ENCODE measurements at places on chromosomes 6 and 20.
A peak's percentile ranks its signal among the peaks of the same experiment; 100 is the strongest.

- no peak for DNase-seq
Observed at GRCh38 chr20:10927011-10927583, 253.3 kb upstream of the JAG1 start.

GRCh38 chr6:110622912-110623578 lies 146.6 kb upstream of the SLC22A16 start:
- no peak for DNase-seq

GRCh38 chr6:158767709-158768108 lies 51.5 kb downstream of the EZR start:
- no peak for DNase-seq

DNA sequence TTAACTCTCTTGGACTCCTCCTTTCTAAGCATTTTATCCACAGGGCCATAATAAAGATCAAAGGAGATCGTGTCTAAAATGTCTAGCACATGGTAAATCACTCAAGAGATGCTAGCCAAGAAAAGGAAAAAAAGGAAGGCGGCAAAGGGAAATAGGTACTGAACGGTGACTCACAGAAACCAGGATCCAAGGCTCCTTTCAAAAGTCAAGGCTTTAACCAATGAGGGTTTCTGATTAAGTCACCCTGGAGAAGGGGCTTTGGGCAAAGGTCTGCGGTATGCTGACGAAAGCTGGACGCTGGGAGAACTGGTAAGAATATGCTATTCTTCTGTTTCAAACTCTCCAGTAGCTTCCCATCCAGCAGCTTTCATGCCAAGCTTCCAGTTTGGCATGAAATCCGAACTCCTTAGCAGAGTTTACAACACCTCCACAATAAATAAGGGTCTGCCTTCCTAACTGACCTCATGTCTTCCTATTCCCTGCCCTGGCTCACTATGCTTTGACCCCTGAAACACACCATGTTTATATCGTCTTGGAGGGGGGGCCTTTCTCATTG lies 1.0 kb downstream of the TOMM34 start:
- no peak for DNase-seq

DNA sequence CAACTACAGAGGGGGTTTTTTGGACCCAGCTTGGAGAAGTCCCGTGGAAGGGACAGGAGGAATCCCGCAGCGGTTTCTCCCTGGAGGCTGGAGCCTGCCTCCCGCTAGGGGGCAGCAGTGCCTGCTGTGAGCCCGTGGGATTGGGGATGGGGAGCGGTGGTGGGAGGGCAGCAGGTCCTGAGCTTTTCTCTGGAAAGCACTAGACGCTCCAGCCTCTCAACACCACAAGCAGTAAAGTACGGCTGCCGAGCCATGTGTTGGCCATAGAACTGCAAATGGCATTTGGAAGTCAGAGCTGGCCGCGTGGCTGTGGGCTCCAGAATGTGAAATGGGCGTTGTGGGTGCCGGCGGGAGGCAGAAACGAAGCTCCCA lies 47.8 kb downstream of the GMPR start:
- DNase-seq, result peak; percentile 77

- DNase-seq, result no peak
Observed at GRCh38 chr6:148934539-148934938, 187.7 kb downstream of the UST start.

- no peak for DNase-seq
Observed at GRCh38 chr6:21826023-21826422, 232.5 kb downstream of the SOX4 start.

DNA sequence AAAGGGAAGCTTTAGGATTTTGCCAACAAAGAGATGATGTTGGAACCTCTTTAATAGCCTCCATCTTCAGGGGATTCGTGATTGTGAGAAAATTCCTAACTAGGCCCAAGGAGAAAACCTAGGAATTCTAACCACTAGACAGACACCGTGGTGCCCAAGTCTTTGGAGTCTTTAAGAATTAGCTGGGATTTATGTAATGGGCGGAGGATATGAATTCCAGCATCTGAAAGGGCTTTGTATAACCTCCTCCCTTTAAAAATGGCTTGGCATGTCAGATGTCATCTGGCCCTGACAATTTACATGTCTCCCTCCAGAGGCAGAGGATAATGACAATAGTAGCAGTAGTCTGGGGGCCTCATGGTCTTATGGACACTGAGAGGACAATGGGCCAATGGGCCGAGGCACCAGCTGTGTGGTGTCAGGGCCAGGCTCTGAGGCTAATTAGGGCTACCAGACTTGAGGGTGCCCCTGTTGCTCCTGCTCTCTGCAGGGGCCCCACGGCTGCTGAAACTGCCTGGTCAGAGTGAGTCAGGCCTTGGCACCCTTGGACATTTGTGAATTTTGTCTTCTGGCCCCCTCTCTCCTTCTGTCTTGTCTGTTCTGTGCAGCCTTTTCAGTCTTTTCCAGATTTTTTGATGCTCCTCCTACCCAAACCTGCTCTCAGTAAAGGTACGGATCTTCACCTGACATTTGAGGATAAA lies 113.9 kb downstream of the EDN1 start:
- no peak for DNase-seq

DNA sequence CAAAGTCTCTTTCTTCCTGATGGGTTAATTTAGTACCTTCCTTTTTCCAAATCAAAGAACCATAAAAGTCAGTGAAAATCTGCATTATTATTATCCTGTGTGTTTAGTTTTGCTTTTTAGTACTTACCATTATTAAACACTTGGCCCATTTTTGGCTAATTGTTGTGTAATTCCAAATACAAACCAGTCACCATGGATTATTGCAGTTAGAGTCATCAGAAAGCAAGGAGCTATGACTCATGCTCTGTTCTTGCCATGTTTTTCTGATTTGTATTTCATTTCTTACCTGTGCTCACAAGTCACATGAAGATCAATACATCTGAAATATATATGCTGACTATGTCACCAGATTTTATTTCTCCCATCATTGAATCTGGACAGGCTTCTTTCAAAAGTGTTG lies 31.3 kb downstream of the SLC22A3 start:
- no peak for DNase-seq

- DNase-seq, result no peak
Observed at GRCh38 chr6:98579941-98580340, 254.4 kb upstream of the POU3F2 start.

DNA sequence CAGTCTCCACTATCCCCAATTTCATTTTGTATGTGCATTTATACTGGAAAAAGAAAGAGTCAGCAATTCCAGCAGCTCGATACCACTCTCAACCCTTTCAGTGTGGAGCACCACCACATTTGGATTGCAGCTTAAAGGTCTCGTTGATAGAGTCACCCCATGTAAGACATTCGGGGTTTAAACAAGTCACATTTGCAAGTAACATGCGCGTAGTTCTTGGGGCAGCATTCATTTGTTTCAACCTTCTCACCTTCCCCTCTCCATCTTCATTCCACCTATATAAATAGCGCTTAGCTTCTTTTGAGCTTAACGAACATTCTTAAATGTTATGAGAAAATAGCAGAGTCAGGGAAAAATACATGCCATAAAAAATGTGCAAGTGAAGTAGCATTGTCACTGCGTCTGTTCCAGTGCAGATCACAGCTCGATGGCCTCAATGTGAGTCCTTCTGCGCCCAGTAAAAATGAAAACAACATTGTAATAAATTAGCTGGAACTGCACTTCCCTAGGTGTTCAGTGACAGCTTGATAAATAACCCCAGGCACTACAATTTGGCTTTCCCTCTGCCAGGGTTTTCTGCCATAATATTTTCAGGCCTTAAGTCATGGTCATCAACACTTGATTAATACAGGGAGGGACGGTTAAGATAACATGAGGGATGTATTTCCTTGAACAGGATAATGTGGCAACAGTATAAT lies 737.8 kb upstream of the NRSN1 start:
- no peak for DNase-seq

DNA sequence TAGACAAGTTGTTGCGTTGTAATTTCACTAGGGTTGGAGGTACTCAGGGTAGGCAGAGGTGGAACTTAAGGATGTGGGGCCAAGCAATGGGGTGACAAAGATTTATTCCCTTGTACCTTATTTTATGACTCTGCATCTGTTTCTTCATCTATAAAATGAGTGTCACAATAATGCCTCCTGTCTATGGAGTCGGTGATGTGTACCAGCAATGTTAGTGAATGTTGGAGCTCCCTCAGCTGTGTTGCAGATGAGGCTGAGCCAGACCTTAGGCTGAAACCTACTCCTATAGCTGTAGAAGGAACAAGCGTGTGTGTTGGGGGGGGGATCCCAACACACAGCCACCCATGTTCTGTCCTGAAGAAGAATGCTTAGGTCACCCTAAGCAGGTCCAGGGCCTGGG lies 4.5 kb downstream of the UBE2C start:
- DNase-seq, result no peak

DNA sequence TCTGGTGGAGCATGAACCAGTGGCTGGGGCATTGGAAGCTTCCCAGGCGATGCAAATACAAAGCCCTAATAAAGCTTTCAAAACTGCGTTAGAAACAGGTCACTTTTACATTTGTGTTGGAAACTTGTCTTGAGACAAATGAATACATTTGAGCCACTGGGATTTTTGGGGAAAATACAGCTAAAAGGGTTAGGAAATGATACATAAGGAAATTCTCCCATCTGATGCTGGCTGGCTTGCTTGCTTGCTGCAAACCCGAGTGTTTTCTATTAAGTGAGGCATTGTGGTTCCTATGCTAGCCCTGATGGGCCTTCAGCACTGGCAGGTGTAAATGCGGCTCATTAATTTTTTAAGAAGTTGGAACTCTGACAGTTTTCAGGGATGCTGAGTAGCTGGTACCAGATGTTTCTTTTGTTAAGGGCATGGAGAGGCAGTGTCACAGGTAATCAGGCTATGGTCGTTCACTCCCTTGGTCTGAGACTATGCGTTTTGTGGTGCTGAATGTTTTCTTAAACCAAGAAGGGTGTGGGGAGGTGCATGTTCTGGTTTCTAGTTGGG lies 35.2 kb downstream of the RREB1 start:
- no peak for DNase-seq

- DNase-seq, result no peak
Observed at GRCh38 chr6:50889935-50890334, 71.3 kb downstream of the TFAP2B start.

- no peak for DNase-seq
Observed at GRCh38 chr20:2796011-2796660, 4.3 kb downstream of the CPXM1 start.

- DNase-seq, result peak; percentile 26
Observed at GRCh38 chr6:98824162-98824901, 10.0 kb upstream of the POU3F2 start.

- peak; percentile 84 for DNase-seq
Observed at GRCh38 chr6:158868890-158869825, 50.0 kb upstream of the EZR start.

DNA sequence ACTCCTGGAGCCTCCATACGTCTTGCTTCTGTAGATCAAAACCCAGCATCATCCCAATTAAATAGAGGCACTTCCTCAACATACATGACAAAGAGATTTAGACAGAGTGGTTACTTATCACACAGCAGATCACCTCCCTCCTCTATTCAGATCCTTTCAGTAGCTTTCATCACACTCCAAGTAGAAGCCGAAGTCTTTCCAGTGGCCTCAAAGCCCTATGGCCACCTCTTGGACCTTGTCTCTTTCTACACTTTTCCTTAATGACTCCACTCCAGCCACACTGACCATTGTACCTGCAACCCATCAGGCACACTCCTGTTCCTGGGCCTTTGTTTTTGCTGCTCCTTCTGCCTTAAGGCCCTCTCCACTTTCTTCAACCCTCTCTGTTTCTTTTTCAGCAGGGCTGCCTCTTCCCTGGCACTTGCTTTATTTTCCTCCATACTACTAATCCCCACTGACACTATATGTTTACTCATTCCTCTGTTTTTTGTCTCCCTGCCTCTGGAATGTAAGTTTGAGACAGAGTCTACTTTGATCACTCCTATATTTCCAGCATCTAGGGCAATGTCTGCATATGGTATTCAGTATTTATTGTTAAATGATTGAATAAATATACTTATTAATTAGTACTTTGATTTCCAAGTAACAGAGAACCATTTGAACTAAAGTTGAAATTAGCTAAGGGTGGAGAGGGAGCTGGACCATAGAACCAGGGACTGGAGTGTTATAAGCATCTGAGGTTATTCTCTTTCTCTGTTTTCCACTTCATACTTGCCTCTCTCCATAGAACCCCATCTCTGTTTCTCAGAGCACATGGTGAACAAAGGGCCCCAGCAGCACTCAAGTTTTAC lies 43.4 kb upstream of the TRAM2 start:
- DNase-seq, result no peak

DNA sequence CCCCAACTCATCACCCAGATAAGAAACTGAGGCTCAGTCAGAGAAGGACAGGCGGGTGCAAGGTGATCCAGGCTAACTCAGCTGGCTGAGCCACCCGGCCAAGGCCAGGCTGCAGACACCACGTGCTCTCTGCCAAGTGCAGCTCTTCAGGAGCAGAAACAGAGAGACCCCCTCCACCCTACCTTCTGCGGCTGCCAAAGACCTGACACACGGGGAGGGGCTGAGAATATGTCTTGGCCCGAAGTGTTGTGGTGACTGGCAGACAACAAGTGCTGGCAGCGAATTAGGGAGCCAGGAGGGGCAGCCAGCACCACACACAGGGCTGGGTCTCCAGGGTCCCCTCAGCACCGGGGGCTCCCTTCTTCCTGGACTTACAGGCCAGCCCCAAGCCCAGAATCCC lies 22.5 kb downstream of the PREX1 start:
- DNase-seq, result no peak

GRCh38 chr6:155404937-155405336 lies 50.7 kb downstream of the NOX3 start:
- no peak for DNase-seq

DNA sequence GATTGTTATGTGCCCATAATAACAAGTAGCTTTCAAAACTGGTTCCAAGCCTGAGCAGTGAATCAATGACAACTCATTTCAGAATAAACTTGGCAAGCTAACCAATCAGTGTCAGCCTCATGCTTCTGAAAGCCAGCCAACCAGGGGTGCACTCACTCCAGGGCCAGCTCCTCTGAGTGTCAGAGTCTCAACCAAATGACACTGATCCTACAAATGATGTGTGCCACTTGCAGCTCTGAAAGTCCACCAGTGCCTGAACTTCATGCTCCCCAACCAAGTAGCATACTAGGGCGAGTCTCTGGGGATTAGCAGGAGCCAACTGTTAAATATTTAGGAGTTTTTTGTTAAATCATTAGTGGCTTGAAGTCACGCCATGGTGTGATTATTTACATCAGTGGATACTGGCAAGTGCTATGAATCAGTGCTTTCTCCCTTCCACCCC lies 4.5 kb downstream of the IYD start:
- DNase-seq, result no peak

- no peak for DNase-seq
Observed at GRCh38 chr6:160122744-160123143, 1.1 kb downstream of the SLC22A1 start.

GRCh38 chr6:14665827-14666724 lies 548.5 kb downstream of the CD83 start:
- no peak for DNase-seq

DNA sequence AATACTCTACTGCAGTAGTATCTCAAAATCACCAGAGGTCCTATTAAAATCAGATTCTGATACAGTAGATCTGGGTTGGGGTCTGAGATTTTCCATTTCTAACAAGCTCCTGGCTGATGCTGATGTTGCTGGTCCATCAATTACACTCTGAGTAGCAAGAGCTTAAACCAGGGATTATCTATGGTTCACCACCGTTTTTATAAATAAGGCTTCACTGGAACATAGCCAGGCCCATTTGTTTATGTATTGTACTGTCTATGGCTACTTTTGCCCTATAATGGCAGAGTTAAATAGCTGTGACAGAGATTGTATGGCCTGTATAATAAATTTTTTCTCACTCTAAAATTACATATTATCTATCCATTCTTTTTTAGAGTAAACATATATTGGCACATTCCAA lies 53.0 kb downstream of the NUDT3 start:
- DNase-seq, result no peak

All from neural crest cell (in vitro differentiated cells).